CD4-positive, alpha-beta memory T cell (primary cell): ENCODE measurements at places on chromosomes 3 and 15.
A peak's percentile ranks its signal among the peaks of the same experiment; 100 is the strongest.

DNA sequence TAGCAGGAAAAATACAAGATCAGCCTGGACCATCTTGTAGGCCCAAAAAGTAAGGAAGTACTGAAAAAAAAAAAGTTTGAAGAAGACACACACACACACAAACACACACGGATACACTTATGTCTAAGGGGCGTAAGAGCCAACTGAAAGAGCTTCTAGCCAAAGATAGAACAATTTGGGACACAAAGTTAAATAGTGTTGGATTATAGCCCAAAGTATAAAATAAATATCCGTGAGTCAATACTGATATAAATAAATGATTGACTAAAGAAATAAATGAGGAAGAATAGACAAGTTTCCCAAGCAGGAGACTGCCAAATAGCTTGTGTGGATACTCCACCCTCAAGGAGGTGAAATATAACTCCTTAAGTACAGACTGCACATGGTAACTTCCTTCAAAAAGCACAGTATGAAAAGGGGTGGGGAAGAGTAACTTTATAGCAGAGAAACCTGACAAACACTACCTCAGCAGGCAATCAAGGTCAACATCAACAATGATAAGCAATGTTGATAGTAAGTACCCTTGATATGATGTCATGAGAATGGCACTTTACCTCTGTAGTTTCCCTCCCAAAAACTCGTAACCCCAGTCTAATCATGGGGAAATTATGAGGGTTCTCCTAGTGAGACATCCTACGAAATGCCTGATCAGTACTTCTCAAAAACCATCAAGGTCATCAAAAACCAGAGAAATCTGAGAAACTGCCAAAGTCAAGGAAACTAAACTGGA, 187.3 kb upstream of the ATP11B start:
- no peak for DNase-seq

- no peak for DNase-seq
Observed at GRCh38 chr3:123634149-123635051, 49.5 kb upstream of the HACD2 start.

- no peak for DNase-seq
Observed at GRCh38 chr3:43764471-43764870, 73.7 kb downstream of the ABHD5 start.

- DNase-seq: no peak
Observed at GRCh38 chr3:13296662-13297061, 123.5 kb downstream of the NUP210 start.

- DNase-seq: no peak
Observed at GRCh38 chr3:54366839-54367238, 244.5 kb downstream of the CACNA2D3 start.

- DNase-seq: no peak
Observed at GRCh38 chr3:122824465-122825381, 29.9 kb downstream of the SLC49A4 start.

DNA sequence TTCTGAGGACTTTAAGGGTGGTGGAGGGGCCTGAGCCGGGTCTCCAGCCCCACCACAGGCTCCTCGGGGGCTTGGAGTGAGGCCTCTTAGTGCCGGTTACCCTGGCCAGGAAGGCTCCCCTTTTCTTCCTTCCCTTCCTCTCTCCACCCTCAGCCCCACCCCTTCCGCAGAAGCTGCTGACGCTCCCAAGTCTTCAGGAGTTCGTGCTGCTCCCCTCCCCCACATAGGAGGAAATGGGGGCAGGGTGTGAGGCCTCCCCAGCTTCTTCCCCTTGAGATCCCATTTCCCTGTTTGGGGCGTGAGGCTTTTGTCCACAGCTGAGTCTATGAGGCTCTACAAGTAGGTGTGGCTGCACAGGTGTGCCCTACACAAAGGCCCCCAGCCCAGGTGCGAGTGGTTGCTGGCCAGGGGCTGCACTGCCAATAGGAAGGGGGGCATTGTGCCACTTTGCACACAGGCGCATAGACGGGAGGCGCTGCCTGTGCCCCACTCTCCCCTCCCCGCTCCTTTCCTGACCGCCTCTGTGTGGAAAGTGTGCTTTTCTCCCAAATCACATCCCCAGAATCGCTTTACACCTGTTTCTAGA, 915 bp upstream of the CALML4 start:
- no peak for DNase-seq

GRCh38 chr3:43477600-43477999, 144.2 kb downstream of the ANO10 start:
- DNase-seq: peak; percentile 82

GRCh38 chr15:95557226-95558046, 773.1 kb upstream of the NR2F2 start:
- no peak for DNase-seq

GRCh38 chr3:188185717-188186251, 31.8 kb downstream of the LPP start:
- no peak for DNase-seq

DNA sequence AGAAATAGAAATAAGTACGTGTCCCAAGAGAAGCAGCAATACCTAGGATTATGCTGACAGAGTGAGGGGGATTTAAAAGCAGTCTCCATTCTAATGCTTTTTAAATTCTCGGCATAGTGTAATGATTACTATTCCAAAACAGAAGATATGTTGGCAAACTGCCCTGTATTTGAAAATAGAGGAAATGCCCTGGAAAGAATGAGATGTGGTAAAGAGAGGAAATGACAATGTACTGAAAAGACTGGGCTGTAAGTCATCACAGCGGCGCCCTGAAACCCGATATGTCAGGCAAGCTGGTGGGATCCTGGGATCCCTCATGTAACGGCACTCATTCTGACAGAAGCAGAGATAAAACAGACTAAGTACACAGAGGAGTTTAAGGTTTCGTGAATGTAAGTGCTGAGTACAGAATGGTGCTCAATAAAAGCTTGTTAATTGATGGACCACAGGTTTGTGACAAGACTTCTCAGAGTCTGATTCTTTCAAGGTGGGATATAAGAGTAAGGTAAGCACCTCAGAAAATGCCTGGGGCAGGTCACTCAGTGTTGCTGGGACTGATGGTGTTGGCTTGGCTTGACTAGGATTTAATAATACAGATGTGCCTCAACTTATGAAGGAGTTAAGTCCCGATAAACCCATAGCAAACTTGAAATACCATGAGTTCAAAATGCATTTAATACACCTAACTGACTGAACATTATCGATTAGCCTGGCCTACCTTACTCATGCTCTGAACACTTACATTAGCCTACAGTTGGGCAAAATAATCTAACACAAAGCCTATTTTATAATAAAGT, 91.4 kb downstream of the NFKBIZ start:
- DNase-seq: no peak

DNA sequence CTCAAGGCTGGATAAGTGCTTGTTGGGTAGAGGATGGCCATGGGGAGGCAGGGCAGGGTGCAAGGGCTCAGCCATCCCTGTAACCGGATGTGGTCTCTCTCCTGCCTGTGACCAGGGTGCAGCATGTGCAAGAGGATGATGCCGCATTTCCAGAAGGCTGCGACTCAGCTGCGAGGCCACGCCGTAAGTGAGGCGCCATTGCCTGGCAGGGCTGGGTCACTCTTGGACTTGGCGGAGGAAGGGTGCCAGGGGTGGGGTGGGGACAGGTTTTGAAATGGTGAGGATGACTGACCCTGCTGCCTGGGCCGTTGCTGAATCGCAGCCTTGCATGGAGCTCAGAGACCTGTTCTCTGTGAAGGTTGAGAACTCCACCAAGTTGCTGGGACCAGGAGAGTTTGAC, 49.3 kb downstream of the PDIA5 start:
- no peak for DNase-seq
